Inflammatory macrophage treated with lipopolysaccharide for 1 hour (primary cell): ENCODE measurements at places on chromosomes 16 and 17.

DNA sequence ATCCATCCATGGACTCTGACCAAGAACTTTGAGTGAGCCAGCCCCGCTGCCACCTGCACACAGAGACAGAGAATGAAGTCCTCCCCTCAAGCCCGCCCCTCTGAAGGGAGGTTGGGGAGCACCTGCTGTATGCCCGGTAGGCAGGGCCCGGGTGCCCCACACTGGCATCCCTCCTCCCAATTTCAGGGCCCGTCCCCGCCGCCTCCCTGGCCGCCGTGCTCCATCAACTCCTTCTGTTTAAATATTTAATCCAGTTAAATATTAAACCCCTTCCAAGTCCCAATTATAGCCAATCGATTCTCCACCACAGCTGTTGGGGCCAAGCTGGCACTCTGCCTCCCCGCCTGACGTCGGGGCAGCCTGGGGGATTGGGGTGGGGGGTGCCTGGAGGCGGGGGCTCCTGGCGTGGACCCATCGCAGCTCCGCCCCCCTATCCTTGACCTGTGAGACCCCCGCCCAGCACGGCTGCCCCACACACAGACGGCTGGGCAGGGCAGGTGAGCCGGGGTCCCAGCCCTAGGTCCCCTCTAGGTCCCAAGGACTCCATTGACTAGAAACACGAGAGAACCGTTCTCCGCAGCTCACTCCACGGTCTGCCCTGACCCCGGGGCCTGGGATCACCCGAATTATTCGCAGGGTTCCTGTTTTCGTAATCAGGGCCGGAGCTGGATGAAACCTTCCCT is 18.0 kb upstream of the CACNA1H start:
- DNase-seq, result no peak

DNA sequence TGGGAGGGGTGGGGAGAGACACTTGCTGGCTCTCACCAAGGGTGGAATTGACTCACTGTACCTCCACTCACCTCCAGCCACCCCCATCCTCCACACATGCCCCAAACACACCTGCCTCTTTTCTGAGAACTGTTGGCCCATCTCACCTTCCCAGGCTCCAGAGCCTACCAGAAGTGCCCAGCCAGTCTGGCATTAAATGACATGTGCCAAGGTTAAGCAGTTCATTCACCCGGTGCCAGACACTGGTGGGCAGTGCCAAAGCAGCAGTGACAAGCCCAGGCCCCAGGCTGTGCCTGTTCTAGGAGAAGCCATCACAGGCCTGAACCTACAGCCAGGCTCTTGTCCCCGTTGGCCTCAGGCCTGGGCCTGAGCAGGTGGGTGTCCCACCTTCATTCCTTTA is 11.2 kb downstream of the MVP start:
- no peak for DNase-seq

- no peak for DNase-seq
Measured at GRCh38 chr16:88508376-88508867, 55.3 kb downstream of the ZFPM1 start.

- no peak for DNase-seq
Measured at GRCh38 chr16:17499223-17499902, 28.6 kb upstream of the XYLT1 start.

DNA sequence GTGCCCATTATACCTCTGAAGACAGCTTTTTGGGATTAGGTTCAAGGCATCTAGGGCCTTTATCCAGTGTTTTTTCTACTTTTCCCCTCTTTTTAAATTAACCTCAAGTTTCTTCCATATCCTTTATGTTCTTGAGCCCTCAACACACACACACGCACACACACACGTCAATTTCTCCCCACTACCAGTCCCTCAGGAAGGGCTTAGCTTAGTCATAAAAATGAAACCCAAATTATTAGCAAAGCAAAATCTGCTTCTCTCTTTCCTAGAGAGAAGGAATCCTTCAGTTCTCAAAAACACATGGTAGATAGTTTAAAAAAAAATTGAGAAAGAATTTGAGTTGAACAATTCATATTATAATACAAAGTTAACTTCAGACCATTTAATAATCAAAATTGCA is 401.1 kb downstream of the XYLT1 start:
- DNase-seq, result peak; percentile 35

DNA sequence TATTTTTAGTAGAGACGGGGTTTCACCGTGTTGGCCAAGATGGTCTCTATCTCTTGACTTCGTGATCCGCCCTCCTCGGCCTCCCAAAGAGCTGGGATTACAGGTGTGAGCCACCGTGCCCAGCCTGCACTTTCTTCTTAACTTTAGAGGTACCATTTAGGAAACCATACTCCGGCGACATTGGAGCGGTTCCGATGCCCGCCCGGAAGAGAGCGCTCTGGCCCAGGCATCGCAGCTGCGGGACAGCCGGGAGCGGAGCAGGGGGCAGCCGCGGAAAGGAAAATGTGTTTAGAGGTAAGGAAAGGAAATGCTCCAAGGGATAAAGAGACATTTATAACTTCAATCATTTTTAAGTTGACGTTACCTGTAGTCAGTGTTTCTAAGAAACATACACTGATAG is 6.0 kb upstream of the HS3ST3B1 start:
- DNase-seq, result no peak
